ENCODE measurements at places on chromosomes 11 and 22.

DNA sequence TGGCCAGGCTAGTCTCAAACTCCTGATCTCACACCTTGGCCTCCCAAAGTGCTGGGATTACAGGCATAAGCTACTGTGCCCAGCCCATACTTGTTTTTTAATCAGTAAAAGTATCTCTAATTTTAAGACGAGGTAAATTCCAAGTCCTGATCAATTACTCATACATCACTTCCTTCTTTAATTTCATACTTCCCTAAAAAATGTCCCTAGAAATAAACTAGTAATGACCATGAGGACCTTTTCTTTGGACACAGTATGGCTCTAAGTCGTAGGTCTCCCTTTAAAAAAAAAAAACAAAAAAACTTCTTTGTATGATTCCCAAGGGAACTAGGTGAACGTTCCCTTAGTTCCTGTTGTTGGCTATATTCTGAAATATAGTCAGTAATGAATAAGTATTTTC is 29.8 kb downstream of the NUP98 start:
- no peak for DNase-seq

- DNase-seq: no peak
Observed at GRCh38 chr22:22667966-22668880, 23.8 kb downstream of the GGTLC2 start.

DNA sequence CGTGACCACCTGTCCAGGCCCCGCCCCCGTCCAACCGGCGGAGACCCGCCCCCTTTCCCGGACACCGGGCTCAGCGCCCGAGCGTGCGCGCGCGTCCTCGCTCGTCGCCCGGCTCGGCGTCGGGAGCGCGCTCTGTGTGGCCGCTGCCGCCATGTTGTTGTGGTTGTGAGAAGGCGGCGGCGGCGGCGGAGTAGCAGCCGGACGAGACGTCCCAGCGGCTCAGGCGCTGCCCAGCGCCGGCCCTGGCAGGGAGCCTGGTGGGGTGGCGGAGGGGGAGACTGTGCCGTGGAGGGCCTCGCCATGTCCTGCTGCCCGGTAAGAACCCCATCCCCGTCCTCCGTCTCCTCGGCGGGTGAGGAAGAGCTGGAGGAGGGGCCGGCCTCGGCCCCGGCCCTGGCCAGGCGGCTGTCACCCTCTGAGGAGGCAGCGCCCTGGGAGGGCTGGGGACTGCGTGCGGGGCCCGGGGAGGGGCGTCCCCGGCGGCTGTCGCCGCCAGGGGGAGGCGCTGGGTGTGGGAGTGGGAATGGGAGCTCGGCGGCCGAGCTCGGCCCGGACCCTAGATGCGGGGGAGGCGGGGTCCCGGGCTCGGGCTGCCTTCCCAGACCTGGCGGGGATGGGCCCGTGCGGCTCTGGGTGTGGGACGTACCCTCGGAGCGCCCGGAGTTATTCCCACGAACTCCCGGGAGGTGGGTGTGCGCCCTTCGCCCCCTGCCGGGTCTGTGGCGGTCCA is at the start of gene MTMR3:
TSS of gene MTMR3 (plus strand) at position 130 of the 730 bp plus-strand sequence. CDS start 87,886 bp downstream, outside the sequence.
- DNase-seq: peak; percentile 89

GRCh38 chr22:42661985-42662831 is 13.0 kb upstream of the CYB5R3 start:
- peak; percentile 71 for DNase-seq

DNA sequence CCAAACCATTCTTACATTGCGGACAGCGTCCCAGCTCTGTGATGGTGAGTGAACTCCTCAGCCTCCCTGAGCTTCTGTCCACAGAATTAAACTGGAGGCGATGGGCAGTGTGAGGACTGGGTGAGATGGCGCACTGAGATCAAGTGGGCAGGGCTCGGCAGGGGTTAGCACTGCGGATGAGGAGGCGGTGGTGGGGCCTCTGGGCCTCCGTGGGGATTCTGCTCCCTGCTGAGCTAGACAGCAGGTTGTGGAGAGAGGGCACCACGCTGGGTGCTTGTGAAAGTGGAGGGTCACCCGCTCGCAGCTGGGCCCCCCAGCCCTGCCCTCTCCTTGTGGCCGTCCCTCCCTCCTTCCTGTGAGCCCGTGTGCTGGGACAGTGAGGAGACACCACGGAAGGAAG is 25.6 kb upstream of the PARVG start:
- DNase-seq: no peak

- no peak for DNase-seq
Observed at GRCh38 chr11:59413646-59414045, 12.6 kb downstream of the OR5A2 start.

DNA sequence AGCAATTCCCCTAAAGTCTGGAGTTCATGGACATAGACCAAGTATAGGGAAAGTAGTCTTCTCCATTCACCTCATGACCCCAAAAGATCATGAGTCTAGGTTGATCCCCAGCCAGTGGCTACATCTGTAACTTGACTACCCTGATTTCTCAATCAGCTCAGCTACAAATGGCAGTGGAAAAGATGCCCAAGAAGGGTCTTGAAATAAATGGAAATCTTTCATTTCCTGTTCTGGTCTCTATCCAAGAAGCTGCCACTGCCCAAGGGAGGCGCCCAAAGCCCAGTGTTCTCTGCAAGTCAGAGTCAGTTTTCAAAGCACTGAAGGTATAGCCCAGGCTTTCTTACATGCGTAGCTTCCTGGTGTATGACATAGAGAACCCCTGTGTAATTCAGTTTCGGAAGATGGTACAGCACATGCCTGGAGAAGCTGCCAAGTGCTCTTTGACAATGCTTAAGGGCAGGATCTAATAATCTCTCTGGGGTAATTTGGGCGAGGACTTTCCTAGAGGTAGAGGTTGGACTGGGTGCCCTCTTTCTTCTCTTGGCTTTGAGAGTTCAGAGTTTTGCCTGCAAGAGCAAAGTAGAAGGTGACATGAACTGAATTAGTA is 101.1 kb downstream of the ADAMTS15 start:
- DNase-seq: peak; percentile 28

DNA sequence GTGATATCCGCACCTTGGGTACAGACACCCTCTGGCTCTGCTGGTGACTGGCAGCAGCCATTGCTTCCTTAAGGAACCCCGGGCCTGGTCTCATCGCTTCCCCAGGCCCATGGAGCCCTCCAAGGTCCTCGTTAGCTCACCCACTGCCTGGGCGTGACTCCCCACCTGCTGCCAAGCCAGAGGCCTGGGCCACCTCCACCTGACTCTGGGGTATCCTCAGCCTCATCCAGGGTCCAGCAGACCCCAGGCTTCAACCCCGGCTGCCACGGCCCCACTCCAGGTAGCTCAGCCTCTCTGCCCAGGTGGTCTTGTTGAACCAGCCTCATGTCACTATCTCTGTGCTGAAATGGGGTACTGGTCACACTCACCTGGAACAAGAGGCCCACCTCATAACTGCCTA is 337.9 kb downstream of the BRD1 start:
- DNase-seq: no peak

DNA sequence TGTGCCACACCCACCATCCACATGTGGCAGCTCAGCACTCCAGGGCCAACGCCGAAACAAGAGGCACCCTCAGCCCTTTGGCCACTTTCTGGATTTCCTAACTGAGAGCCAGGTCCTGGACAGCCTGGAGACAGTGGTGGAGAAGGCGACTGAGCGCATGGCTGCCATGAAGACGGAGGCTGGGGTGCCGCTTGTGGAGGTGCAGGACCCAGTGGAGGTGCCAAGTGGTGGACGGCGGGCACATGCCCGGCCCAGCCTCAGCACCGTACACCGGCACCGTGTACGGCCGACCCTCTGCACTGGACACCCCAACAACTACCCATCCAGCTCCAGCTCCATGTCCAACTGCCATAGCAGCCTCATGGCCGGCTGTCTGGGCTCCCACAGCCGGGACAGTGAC is 1.5 kb downstream of the CCDC116 start:
- no peak for DNase-seq

DNA sequence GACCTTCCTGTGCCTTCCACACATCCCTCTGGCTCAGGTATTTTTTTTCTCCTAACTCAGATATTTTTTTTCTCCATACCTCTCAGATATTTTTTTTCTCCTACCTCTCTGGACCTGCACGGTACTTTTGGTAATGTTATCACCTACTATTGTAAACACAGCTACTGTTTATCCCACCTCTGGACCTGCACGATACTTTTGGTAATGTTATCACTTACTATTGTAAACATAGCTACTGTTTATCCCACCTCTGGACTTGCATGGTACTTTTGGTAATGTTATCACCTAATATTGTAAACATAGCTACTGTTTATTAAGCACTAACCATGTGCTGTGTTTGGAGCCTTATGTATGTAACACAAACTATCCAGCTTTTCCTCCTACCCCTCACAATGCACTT is 12.1 kb upstream of the UPB1 start:
- no peak for DNase-seq

GRCh38 chr22:20010307-20011122 is 6.1 kb downstream of the ARVCF start:
- DNase-seq: no peak

DNA sequence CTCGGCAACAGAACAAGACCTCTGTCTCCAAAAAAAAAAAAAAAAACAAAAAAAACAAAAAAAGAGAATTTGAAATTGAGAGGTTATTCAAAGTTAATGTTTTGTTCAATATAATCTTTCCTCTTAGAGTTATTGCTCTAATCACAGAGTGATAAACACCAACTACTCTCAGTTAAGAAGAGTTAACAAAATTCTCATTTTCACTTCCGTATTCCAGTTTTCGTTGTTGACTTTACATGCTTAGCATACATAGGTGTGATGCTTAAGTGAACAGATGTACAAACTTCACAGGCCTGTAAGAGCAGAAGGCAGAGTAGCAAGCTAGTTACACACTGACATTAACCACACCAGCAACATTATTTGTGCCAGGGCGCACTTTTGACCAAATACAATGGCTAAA is 12.3 kb downstream of the EIF4ENIF1 start:
- DNase-seq: no peak

DNA sequence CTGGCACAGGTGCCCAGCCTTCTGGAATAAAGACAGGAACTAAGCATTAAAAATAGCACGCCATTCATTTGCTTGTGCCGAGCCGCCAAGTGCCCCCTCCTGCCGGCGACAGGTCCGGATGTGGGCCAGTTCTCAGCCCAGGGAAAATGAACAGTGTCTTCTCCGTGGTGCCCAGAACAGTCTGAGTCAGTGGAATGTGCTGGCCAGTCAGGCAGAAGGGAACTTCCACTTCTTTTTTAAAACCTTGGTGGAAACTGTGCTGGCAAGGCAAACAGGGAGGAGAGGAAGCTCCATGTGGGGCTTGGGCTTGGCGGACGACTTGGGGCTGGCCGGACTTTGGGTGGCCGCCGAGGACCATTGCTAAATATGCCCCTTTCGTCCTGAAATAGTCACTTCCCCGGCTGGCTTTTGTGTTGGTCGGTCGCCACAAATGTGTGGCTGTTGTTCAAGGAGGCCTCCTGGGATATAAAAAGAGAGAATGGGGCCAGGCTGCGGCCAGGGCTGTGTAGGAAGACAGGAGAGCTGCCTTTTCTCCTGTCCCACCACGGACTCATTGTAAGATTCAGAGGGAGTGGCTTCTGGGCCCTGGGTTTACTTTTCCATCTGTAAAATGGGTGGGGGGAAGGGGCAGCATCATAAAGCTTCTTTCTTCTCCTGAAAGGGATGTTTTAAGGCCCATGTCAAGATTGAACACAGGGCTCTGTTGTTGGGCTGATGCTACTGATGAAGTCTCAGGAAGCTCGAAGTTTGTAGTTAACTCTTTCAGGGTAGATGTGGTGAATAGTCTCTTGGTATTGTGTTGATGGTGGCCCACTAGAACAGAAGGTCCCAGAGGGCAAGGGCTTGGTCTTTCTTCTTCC is 101.0 kb downstream of the PTPRJ start:
- DNase-seq: no peak

- no peak for DNase-seq
Observed at GRCh38 chr11:116043857-116044256, 539.6 kb upstream of the CADM1 start.

DNA sequence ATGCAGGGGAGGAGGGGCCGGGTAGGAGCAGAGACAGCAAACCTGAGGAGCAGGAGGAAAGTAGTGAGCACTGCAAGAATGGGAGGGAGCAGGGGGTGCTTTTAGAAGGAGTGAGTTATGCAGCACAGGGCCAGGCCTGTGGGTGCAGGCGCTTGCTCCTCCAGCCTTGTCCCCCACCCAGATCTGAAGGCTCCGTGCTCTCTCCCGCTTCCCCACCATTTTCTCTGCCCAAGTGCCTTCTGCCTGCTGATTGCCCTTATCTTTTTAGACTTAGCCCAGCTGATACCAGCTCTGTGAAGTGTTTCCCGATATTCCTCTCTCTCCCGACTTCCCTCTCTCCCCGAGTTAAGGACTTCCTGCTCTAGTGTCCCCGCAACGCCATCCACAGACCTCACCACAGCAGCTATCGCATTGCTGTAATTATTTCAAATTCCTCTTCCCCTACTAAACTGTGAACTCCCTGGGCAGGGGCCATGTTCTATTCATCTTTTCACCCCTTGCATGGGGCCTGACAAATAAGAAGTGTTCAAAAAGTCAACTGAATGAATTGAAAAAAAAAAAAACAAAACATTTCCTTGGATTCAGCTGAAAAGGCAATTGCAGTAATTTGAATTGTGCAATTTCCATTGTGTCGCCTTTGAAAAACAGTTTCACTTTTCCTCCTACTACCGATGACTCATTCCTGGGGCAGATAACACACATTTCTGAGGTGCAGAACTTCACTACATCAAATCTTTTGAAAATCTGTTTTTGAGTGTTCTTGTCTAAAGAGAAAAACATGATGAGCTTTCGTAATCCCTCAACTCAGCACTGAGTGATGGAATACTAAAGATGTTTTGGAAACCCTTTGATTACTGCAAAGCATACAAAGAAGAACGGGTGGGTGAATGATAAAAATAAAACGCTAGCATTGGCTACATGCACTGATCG is 69.7 kb upstream of the BMAL1 start:
- peak; percentile 91 for DNase-seq

DNA sequence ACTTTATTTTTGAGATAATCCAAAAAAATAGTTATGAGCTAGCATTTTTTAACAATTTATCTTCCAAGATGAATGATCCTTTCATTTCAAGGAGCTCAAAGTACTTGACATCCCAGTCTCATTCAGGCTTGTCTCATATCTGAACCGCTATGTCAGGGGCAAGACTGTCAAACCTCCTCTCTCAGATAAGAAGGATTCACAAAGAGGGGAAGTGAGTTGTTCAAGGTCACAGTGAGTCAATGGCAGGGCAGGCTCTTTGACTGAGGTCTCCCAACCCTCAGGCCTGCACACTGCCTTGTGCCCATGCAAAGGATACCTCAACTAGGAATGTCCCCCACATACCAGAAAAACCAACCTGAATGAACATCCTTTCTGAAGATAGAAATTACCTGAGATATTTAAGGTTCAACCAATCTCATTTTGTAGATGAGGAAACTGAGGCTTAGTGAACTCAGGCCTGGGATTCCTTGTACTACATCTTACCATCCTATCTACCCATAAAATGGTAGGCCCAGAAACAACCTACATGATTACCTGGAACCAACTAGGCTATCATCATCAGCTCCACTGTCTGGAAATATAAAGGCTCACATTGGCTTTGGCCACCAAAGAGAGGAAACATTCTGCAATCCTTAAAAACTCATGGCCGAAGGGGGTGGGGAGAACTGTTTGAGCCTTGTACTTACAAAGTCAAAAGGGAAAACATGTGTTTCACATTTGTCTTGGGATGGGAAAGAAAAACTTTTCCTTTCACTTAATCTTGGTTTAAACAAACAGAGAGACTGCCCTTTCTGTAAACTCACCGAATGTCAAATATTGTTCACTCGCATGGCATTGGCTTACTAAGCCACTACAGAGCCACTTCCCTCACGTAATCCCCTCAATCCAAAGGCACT is 51.1 kb downstream of the LIF start:
- DNase-seq: no peak
